ENCODE measurements at places on chromosomes 1 and 21.
A peak's percentile ranks its signal among the peaks of the same experiment; 100 is the strongest.

- no peak for DNase-seq
These were observed 37.1 kb upstream of the CD55 start for GRCh38 chr1:207284209-207284897.

DNA sequence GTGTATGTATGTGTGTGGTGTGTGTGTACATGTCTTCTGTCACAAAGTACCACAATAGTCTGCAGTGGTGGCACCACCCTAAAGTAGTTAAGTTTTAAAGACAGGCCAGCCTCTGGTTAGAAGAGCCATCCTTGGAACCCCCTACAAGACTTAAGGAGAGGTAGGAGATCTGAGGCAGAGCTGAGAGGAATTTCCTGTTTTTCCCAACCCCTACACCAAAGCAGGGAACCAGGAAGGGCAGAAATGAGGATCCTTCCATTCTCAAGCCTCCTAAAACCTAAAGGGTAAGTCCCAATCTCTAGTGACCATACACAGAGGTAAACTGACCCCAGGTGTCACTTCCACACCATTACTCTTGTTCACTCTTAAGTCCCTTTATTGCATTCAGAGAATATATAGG is 11.1 kb downstream of the PEA15 start:
- no peak for DNase-seq

DNA sequence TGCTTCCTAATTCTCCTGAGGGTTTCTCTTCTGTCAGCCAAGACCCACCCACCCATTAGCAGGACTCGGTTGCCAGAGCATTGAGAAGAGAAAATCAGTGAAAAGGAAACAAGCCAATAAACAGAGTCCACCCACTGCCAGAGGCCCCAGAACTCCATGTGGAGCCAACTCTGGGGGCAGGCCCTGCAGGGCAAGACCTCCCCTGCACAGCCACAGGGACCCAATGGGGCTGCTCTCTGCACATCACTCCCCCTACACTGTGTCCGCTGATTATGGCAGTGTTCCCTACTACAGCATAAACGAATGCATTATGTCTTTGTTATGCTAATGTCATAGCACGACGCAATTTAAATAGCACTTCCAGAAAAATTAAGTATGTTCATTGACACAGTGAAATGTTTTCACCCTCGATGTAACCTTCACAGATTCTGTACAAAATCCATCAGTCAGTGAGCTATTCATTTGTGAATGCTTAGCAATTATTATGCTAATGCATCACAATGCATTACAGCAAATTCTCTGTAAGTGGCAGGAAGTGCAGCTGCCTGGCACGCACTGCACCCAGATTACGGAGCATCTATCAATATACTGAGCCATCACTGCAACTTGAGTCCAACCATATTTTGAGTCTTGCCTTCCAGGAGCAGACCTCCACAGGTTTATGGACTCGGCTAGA is 56.4 kb downstream of the GRIK3 start:
- no peak for DNase-seq

GRCh38 chr1:196451103-196451502 is 157.1 kb downstream of the KCNT2 start:
- DNase-seq, result no peak

GRCh38 chr1:42887366-42887765 is 41.0 kb downstream of the ZNF691 start:
- DNase-seq, result no peak

DNA sequence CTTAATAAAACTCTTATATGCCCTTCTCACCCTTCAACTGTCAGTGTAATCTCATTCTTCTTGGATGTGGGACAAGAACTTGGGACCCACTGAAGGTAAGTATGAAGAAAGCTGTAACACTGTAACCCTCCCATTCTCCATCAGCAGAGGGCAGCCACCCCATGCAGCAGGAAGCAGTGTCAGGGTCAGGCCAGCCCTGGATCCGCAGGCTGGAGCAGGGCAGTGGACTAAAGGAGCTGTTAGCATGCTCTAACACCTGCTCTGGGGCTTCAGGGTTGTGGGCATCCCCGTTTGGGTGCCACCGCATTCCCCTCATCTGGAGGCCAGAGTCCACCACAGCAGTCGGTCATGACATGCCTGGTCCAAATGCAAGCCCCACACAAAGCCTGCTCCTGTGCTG is 156.5 kb downstream of the HIVEP3 start:
- no peak for DNase-seq

GRCh38 chr1:25952841-25953401 is 44.9 kb downstream of the PAFAH2 start:
- no peak for DNase-seq

- no peak for DNase-seq
These were observed 6.2 kb downstream of the SLC2A1 start for GRCh38 chr1:42952303-42953001.

DNA sequence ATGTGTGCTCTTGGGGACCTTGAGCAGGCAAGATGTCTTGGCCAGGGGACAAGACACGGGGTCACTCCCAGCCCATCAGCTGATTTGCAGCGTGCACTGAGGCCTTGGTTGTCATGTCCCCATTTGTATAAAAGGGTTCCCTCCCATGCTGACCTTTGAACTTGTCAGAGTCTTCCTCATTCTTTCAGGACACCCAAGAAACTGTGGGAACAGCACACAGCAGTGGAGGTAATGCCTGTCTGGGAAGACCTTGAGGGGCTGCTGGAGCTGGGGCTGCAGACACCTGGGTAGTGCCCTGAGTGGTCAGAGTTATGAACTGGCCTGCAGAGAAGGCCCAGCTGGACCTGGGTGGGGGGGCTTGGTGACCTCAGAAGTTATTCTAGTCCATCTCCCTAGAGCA is 46.4 kb downstream of the FAAH start:
- no peak for DNase-seq

- no peak for DNase-seq
These were observed 239.1 kb downstream of the HLX start for GRCh38 chr1:221118176-221118937.

DNA sequence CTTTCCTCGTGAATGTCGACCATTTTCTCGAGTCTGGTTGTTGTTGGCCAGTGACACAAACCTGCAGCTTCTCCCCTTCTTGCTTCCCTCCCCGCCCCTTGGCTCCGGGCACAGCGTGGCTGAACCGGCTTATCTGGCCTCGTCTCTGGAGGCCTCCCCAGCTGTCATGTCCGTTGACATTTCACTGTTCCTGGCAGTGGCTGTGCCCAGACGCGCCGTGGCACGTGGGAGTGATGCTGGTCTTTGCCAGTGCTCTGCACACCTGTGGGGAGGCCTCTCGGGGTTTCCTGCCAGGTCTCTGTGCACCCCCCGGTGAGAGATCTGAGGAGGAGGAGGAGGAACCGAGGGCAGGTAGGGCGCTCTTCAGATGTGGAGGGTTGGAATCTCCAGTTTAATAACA is 23.7 kb downstream of the SKI start:
- DNase-seq, result no peak

DNA sequence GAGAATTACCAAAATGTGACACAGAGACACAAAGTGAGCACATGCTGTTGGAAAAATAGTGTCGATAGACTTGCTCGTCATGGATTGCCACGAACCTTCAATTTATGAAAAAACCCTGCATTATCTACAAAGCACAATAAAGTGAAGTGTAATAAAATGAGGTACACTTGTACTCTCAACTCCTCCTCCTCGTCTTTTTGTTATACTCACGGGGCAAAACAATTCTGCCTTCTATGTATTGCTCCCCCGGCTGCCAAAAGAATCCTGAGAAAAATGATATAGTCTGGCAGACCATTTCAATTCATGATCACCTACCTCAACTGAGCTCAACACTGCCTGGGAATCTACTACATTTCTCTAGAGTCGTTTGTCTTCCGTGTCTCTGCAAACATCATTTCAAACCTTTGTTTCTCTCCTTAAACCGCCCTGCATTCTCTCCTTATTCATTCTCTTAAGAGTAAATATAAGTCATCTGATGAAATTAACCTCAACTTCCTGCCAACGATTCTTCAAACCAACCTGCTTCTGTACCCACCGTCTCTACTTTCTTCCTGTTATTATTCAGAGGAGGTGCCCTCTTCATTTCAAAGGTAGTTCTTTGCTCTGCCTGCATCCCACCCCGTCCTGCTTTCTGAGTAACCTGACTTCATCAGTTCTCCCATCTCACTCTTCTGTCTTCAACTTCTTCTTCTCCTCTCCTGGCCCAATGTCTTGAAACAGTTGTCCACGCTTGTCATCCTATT is 12.9 kb upstream of the IL19 start:
- peak; percentile 80 for DNase-seq

DNA sequence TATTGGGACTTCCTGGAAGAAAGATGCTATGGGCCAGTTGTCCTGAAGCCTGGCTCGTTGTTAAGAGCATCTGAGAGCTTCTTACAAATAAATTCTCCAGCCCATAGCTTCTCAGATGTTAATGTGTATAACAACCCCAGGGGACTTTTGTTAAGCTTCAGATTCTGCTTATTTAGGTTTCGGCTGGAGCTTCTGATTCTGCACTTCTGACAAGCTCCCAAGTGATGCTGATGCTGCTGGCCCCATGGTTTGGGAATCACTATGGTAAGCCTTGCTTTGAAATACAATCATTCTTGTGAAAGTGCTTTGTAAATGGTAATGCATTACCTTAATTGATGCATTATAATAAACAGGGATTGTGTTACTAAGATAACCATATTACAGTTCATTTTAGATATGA is 281.8 kb upstream of the PLD5 start:
- no peak for DNase-seq

GRCh38 chr1:4699376-4700301 is 45.2 kb downstream of the AJAP1 start:
- no peak for DNase-seq

DNA sequence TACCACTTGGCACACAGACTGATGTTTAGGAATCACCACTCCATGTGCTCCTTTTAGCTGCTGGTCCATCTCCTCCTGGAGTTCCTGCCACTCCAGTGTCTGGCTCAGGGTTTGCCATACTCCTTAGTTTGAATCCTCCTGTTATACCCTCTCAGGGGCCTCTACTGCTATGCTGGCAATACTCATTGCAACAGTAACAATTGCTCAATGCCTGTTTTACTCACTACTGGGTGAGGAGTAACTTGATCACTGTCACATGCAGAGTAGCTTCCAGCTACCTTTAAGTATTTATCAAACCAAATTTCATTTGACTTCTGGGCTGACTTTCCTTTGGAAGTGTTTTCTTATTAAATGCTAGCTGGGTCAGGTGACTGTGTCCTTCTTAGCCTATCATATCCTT is 107.2 kb upstream of the WLS start:
- no peak for DNase-seq

DNA sequence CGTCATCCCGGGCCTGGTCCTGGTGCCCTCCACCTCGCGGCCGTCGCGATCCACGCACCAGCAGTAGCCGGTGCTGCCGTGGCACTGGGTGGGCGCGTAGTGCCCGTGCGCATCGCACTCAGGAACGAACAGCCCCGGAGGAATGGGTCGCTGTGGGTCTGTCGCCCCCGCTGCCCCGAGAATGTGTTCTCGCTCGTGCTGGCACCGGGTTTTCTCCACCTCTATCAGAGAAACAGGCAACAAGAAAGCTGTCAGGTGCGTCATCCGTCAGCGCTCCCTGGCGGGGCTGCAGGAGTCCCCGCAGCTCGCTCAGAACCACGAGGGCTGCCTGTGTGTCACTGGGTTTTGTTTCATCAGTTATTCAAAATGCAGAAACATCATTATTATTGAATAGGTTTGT is 71.2 kb downstream of the NID1 start:
- DNase-seq, result no peak

Measured in activated CD4-positive, alpha-beta T cell treated with anti-CD3 and anti-CD28 coated beads, Interleukin-2, Interleukin-4, amounts not matched to agents 100 ng/mL and 50 ng/mL, durations not matched to agents 16 hours and 8 hours (primary cell).